ENCODE measurements at places on chromosomes 16 and 17.

GRCh38 chr17:66461343-66461995 lies 159.1 kb downstream of the PRKCA start:
- DNase-seq, result no peak

- no peak for DNase-seq
Measured at GRCh38 chr17:37092071-37092470, 143.3 kb downstream of the AATF start.

GRCh38 chr17:56457501-56457900 lies 136.0 kb upstream of the NOG start:
- DNase-seq, result no peak

DNA sequence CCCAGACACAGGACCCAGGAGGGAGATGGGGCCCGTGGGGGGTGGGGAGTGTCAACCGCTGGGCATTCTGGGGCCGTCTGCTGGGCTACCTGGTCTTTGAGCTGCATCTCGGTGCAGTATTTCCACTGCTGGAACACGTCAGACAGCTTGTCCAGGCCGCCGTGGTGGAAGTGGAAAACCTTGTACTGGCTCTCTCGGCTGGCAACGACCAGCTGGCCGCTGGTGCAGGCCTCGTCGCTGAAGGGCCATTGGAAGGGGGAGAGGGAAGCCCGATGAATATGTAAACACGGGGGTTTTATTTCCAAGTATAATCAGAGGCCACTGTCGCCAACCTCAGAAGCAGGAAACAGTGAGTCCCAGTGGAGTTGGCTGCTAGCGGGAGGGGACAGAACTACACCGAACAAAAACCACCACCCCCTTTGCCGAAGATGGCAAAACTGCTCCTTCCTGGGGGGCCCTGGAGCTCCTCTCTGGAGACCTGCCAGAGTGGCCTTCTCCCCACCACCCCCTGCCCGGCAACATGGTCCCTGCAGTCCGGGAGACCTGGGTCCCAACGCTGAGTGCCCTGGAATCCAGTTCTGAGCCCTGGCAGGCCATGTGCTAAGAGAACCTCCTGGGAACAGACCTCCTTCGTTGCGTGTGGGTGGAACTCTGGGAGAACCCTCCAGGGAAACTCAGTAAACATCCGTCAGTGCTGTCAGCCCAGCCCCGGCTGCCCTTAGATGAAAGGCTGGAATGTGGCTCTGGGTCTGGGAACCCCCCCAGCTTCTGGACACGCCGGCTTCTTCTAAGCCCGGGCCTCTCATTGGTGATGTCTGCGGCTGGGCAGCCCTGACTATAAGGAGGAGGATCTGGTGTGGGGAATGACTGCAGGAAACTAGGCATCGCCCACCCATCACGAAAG lies 84.1 kb downstream of the TBC1D16 start:
- no peak for DNase-seq

- no peak for DNase-seq
Measured at GRCh38 chr16:67804853-67805542, 1.4 kb downstream of the RANBP10 start.

GRCh38 chr17:39679521-39680192 lies 8.2 kb downstream of the PGAP3 start:
- no peak for DNase-seq

DNA sequence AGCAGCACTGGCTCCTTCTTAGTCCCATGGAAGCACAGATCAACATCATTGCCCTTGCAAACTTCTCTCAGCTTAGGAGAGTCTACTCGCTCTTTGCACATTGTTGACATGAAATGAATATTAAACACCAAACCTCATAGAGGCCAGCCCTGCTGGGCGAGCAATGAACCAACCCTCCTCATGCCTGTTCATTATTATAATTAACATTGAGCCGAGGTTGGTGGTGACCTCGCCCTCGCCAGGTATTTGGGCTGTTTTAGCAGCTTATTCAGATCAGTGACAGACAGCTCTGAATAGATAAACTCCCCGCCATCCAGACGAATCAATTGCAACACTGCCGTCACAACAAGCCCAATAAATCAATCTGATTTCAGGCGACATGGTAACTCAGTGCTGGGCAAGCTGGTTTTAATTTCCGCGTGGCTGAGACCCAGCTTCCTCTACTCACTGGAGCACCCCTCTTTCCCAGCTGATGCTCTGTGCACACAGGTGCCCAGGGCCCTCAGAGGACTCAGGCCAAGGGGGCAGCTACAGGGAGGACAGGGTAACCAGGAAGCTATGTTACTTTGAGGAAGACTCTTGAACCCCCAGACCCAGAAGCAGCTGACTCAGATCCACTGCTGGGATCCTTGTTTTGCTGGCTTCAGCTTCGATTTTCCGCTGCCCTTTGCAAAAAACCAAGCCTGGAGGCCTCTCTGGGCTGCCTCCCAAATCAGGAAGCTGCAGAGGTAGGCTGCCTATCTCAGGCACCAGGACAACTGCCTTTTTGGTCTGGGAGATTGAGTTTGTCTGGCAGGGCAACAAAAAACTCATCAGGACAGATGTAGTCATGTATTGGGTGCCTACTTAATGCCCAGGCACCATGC lies 10.7 kb upstream of the SEZ6 start:
- no peak for DNase-seq

GRCh38 chr16:23296994-23297393 lies 5.1 kb upstream of the SCNN1B start:
- peak; percentile 22 for DNase-seq

GRCh38 chr17:62871291-62871690 lies 63.2 kb upstream of the MARCHF10 start:
- no peak for DNase-seq

GRCh38 chr17:74215342-74215727 lies 2.0 kb downstream of the TTYH2 start:
- no peak for DNase-seq

DNA sequence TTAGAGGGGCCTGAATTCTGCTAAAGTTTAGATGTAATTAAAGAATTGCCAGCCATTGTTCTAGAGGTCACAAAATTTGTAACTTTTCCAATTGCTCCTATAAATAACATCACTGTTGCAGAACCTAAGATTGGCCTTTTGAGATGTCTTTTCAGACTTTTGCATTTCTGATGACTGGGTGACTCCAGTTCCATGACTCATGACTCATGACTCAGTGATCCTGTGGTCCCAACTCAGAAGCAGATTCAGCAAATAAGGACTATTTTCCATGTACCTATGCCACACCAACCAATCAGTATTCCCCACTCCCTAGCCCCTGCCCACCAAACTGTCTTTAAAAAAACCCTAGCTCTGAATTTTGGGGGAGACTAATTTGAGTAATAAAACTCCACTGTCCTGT lies 740.9 kb downstream of the CDH8 start:
- DNase-seq, result no peak

DNA sequence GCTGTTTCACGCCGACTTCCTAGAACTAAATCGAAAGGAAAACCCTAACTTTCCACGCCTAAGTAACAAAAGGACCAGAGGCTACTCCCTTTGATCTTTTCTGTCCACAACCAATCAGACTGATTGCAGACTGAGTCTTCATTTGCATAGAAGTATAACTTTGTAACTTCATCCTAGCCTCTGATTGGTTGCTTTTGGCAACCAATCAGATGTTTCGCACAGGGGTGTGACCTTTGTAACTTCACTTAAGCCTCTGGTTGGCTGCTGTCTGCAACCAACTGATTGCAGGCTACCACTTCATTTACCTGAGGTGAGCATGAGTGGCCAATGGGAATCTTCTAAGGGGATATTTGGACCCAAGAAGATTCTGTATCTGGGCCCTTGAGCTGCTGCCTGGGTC lies 17.4 kb upstream of the ICAM2 start:
- DNase-seq, result no peak

GRCh38 chr16:11107780-11108465 lies 148.1 kb downstream of the SOCS1 start:
- no peak for DNase-seq

GRCh38 chr16:6857575-6857974 lies 475.1 kb upstream of the RBFOX1 start:
- DNase-seq, result no peak

DNA sequence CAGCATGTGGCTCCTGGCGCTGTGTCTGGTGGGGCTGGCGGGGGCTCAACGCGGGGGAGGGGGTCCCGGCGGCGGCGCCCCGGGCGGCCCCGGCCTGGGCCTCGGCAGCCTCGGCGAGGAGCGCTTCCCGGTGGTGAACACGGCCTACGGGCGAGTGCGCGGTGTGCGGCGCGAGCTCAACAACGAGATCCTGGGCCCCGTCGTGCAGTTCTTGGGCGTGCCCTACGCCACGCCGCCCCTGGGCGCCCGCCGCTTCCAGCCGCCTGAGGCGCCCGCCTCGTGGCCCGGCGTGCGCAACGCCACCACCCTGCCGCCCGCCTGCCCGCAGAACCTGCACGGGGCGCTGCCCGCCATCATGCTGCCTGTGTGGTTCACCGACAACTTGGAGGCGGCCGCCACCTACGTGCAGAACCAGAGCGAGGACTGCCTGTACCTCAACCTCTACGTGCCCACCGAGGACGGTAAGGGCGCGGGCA lies 645 bp downstream of the NLGN2 start:
- DNase-seq, result no peak

- no peak for DNase-seq
Measured at GRCh38 chr17:40301315-40301714, 7.7 kb upstream of the RARA start.

GRCh38 chr17:64323774-64324173 lies 60.7 kb upstream of the TEX2 start:
- no peak for DNase-seq

DNA sequence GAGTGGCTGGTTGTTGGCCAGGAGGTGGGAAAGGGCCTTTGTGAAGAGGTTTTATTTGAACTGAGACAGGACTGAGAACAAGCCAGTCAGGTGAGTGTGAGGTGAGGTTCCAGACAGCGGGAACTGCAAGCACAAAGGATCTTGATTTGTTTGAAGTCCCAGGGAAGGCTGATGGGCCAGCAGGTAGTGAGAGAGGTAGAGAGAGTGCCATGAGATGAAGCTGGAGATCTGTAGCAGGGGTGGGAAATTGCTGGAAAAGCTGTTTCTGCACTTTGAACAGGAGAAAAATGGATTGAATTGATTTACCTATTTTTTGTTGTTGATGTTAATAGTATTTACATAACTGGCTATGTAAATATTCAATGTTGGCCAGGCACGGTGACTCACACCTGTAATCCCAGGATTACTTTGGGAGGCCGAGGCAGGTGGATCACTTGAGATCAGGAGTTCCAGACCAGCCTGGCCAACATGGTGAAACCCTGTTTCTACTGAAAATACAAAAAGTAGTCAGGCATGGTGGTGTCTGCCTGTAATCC lies 7.7 kb upstream of the DCTPP1 start:
- no peak for DNase-seq

DNA sequence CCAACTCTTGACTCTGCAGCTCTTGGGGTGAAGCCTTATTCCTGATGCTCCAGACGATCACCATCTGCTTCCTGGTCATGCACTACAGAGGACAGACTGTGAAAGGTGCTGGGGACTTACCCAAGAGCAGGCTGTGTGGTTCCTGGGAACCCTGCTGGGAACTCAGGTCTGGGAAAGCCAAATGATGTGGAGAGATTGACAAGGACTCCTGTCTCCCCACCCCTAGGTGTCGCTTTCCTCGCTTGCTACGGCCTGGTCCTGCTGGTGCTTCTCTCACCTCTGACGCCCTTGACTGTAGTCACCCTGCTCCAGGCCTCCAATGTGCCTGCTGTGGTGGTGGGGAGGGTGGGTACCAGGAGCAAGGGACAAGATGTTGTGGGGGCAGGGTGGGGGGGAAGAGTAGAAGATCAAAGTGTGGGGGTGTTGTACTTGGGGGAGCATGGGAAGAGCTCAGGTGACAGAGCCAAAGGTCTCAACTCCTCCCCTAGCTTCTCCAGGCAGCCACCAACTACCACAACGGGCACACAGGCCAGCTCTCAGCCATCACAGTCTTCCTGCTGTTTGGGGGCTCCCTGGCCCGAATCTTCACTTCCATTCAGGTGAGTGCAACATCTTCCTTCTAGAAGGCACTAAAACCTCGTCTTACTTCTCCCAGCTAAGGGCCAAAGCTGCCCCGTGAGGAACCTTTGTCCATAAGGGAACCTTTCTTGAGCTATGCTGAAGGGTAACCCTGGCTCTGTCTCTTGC lies 3.0 kb downstream of the SOX15 start:
- DNase-seq, result no peak

GRCh38 chr17:60759756-60760155 lies 82.1 kb downstream of the BCAS3 start:
- no peak for DNase-seq

GRCh38 chr16:74080311-74080710 lies 216.3 kb upstream of the PSMD7 start:
- no peak for DNase-seq

- DNase-seq, result no peak
Measured at GRCh38 chr17:76048711-76049110, 21.6 kb upstream of the EVPL start.

DNA sequence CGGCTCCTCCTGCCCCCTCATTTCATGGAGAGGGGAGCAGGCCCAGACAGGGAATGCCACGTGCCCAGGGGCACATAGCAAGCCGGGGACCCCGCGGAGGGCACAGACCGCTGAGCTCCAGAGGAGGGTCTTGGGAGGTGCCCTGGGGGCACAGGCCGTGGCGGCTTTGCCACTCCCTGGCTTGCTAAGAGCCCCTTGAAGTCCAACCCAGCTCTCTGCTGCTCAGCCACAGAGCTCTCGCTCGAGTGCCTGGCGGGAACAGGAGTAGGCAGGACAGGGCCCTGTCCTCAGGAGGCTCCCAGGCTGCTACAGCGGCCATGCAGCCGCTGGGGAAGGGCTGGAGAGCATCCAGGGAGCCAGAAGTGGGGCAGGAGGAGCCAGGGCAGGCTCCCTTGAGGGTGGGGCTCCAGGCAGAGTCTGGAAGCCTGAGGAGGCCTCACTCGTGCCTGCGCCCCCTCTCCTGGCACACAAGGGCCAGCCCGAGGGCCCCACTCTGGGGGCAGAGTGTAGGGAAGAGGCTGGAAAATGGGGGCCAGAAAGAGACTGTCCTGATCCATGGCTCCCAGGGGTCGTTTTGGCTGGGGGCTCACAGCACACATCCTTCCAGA lies 4.4 kb upstream of the RAB26 start:
- no peak for DNase-seq

GRCh38 chr17:7652388-7653356 lies 1.9 kb downstream of the ATP1B2 start:
- no peak for DNase-seq

GRCh38 chr17:79465681-79466025 lies 145.2 kb downstream of the RBFOX3 start:
- DNase-seq, result no peak

DNA sequence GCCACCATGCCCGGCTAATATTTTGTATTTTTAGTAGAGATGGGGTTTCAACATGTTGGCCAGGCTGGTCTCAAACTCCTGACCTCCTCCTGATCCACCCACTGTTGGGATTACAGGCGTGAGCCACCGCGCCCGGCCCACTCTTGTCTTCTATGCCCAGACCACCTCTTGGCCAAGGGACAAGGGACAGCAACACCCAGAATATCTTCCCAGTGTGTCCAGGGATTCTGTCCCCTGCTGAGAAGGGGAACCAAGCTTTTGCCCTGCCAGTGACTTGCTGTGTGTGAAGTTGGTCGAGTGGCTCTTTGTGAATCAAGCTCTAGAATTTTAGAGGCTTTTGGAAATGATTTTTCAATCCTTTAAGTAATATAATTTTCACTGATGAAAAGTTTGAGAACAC lies 1.7 kb upstream of the MPO start:
- DNase-seq, result no peak

- no peak for DNase-seq
Measured at GRCh38 chr16:23079675-23080301, 69.5 kb downstream of the USP31 start.

- no peak for DNase-seq
Measured at GRCh38 chr16:8814095-8814806, 16.6 kb downstream of the PMM2 start.
